ENCODE measurements at places on chromosomes 16 and 17.

- peak; percentile 24 for DNase-seq
These were observed 13.7 kb upstream of the LGALS3BP start for GRCh38 chr17:78993241-78993956.

GRCh38 chr16:2022723-2023091 is 3.1 kb downstream of the NPW start:
- no peak for DNase-seq

GRCh38 chr16:23668225-23668624 is 10.5 kb upstream of the PLK1 start:
- DNase-seq: no peak

DNA sequence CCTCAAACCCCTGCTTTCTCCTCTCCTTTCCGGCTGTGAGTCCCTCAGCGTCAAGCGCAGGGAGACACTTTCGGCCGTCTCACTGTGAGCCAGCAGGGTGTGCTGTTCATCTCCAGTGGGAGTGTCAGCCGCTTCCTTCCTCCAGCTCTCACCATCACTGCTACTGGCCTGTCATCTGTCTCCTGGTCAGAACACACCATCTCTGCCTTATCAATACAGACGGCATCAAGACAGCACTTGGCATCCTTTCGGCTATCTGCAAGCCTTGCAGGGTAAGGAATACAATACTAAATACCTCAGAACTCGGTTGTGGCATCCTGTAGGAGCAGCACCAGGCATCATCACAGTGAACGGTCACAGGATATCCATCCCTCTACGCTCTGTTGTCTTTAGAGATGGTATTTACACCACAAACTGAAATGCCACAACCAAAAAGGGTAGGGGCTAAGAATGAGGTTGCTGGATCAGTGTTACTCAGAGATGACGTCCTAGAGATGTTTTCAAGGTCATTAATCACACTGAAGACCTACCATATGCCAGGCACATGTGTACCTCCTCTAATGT is 20.7 kb upstream of the CMTM4 start:
- DNase-seq: peak; percentile 21

DNA sequence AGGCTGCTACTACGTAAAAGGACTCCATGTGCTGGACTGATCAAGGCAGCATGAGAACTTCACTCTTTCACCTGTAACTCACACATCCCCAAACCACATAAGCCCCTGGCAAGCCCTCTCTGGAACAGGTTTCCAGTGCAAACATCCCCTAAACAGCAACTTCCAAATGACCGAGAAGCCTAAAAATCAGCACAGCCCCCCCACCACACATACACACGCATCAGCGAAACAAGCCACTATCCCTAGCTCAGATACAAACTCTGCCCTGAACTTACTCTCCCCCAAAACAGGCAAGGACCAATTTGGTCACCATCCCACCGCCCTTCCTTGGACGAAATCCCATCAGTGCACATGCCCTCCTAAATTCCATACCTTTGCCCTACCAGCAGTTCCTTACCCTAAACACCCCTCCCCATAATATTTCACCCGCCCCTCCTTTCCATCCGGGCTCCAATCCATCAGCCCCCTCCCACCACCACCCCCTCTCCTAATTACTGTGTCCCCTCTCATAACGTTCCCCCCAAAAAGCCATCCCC is 735 bp downstream of the LSM12 start:
- DNase-seq: no peak

- DNase-seq: no peak
These were observed 443.4 kb upstream of the SOX9 start for GRCh38 chr17:71677439-71677838.

GRCh38 chr17:55266051-55266957 is 1.5 kb downstream of the HLF start:
- DNase-seq: no peak

- DNase-seq: no peak
These were observed 8.0 kb downstream of the SEZ6 start for GRCh38 chr17:28997806-28998205.

DNA sequence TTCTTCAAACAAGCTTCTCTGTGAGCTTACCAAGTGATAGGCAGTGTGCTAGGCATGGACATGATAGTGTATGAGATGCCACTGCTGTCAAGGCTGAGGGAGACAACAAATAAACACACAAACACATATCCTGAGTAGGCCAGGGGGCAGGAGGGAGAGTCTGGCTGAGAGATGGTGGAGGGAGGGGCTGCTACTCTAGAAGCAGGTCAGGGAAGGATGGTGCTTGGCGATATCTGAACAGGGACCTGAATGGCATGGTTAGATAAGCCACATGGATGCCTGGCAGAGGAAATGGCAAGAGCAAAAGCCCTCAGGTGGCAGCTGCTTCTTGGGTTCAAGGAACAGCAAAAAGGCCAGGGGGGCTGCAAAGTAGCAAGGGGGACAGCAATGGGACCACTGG is 8.6 kb upstream of the CHST6 start:
- no peak for DNase-seq

DNA sequence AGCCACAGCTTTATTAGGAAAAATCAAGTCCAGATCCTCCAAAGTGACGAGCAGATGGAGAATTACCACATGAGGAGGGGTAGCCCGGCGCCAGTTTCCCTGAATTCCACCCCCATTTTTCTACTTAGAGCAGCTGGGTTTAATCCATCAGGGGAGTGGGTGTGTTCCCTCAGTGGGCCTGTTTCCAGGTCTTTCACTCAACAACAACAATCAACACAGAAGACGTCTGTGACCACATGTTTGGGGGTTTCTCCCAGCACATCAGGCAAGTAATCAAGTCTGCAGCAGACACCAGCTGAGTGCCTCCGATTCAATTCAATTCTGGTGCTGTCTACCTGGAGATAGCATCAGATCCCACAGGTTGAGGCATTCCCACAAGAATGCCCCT is 6.8 kb downstream of the SLC6A2 start:
- peak; percentile 67 for DNase-seq

DNA sequence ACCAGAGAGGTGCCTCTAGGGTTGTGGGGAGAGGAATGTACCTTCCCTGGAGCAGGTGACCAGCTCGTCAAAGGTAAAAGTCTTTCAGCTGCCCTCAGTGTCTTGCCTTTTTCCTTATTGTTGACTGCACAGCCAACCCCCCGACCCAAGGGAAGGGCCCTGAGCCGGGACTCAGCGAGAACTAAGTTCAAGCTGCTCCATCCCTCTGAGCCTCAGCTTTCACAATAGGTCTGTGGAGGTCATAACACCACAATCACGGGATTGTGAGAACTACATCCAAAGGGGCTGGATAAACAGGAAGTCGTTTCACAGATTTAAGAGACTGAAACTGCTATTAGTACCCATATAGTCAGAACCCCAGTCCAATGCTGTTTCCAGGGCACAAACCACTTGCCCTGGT is 2.6 kb upstream of the KRT36 start:
- DNase-seq: no peak

DNA sequence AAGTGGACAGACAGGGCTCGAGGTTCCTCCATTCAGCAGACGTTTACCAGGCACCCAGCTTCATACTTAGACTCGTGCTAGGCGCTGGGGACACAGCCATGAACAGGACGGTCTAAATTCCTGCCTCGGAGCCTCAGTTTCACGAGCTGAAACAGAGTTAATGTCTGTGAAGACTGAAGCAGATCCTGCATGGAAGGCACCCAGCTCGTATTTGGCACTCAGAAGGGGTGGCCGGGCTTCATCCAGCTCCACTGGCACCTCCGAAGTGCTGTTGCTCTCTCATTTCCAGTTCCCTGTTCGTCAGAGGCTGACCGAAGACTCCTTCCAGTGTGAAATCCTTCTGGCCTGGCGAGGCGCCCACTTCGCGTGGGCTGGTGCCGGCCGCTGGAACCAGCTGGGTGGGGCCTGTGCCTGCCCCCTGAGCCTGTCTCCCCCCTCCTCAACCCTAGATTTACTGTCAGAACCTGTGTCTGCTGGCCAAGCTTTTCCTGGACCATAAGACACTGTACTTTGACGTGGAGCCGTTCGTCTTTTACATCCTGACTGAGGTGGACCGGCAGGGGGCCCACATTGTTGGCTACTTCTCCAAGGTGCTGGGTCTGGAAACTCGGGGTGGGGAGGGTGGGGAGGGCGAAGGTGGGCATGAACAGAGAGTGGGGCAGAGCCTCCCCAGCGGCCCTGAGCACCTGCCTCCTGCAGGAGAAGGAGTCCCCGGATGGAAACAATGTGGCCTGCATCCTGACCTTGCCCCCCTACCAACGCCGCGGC is 5.8 kb downstream of the PRSS8 start:
- no peak for DNase-seq
